ENCODE measurements at places on chromosomes 12 and 14. TPM values are rescaled to one million over a fixed set of nuclear protein-coding genes. Genes with fewer than 3 reads are reported as not detected.
A peak's percentile ranks its signal among the peaks of the same experiment; 100 is the strongest.

DNA sequence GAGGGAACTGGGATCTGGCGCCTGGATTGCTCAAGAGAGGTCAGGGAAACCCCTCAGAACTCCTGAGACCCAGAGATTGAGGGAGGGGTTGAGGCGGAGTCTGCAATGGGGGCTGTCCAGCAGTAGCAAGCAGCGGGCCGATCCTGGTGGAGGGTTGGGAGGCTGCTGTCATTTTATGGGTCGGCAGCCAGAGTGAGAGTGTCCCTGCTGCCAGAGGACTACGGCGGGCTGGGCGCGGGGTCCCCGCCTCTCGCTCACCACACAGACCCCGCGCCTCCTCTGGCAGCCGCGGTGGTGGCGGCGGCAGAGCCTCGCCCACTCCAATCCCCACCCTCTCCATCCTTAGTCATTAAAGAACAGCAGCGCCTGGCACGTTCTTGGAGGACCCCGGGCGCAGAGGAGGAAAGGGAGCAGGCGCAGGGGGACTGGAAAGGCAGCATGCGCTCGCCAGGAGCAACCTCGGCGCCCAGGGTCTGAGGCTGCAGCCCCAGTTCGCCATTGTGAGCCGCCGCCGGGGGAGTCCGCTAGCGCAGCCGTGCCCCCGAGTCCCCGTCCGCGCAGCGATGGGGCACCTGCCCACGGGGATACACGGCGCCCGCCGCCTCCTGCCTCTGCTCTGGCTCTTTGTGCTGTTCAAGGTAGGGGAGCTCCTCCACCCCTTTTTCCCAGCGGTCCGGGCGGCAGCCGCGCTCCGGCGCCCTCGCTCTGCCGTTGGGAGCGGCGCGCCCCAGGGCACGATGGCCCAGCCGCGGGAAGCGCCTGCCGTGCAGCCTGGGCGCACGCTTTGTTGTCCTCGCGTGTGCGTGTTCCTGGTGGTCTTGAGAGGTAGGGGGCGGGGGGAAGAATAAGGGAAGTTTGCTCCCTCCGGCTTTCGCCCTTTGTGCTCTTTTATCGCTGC is at the start of gene PTPRO:
Gene PTPRO (plus strand): TSS at position 345 of the 898 bp plus-strand sequence.
- no peaks in the 10 kb centered on the region for H3K36me3 ChIP-seq
- H3K4me3 ChIP-seq = peak within 1 kb of the TSS; percentile 32
- DNase-seq = no peak
- peaks cover 6% of the 10 kb centered on the region for H3K4me1 ChIP-seq
- H3K27ac ChIP-seq = no peak within 1 kb of the TSS

GRCh38 chr14:73909681-73910080 is 23.0 kb downstream of the ZNF410 start:
- no peak overlapping the region for H3K4me3 ChIP-seq
- DNase-seq = no peak
- H3K4me1 ChIP-seq = no peaks in the 10 kb centered on the region
- no peak overlapping the region for H3K27ac ChIP-seq
- H3K27me3 ChIP-seq = no peaks in the 10 kb centered on the region
- H3K36me3 ChIP-seq = peaks cover 71% of the 10 kb centered on the region

DNA sequence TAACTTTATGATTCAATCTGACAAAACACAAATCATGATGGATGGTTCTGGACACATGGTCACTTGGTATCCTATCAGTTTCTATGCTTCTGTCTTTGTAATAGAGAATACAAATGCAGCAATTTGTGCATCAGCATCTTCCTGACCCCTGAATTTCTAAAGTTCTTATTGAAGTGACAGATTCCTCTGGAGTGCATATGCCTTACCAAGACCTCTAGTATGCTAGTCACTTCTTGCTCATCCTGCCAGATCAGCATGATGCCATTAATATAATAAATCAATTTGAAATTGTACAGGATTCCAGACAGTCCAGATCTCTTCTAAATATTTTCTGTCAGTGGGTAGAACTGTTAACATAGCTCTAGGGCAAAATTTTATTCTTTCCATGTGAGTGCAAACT is 40.6 kb upstream of the GLIPR1 start:
- H3K27me3 ChIP-seq = no peaks in the 10 kb centered on the region
- no peak overlapping the region for H3K4me3 ChIP-seq
- no peaks in the 10 kb centered on the region for H3K36me3 ChIP-seq
- DNase-seq = no peak

Gene GLIPR1L2
- total RNA-seq = 3.8 TPM

DNA sequence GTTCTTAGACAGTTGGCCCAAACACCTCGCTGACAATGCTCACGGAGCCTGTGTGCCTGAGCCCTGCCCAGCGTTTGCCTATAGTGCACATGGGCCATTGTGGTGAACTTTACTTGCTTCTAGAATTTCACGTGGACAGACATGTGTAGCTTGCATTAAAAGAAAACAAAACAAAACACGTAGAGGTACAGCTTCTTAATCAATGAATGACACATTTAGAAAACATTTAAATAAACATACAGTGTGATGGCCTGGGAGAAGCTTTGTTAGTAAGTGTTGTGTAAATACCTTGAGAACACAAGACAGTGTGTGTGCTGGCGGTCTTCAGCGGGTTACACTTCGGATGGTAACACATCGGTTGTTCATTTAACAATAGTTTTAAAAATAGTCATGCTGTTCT is 38.1 kb downstream of the SMOC1 start:
- DNase-seq = no peak
- H3K36me3 ChIP-seq = no peaks in the 10 kb centered on the region
- H3K4me3 ChIP-seq = no peak overlapping the region
- no peaks in the 10 kb centered on the region for H3K4me1 ChIP-seq
- H3K27me3 ChIP-seq = no peaks in the 10 kb centered on the region

GRCh38 chr12:98185606-98186005 is 329.8 kb upstream of the TMPO start:
- no peak for DNase-seq
- H3K4me1 ChIP-seq = no peaks in the 10 kb centered on the region
- no peak overlapping the region for H3K4me3 ChIP-seq
- H3K27me3 ChIP-seq = no peaks in the 10 kb centered on the region

GRCh38 chr14:102471921-102472790 is 37.4 kb downstream of the ANKRD9 start:
- H3K4me3 ChIP-seq = no peak overlapping the region
- H3K4me1 ChIP-seq = peaks cover 8% of the 10 kb centered on the region
- DNase-seq = no peak
- no peak overlapping the region for H3K27ac ChIP-seq
- H3K27me3 ChIP-seq = no peaks in the 10 kb centered on the region

DNA sequence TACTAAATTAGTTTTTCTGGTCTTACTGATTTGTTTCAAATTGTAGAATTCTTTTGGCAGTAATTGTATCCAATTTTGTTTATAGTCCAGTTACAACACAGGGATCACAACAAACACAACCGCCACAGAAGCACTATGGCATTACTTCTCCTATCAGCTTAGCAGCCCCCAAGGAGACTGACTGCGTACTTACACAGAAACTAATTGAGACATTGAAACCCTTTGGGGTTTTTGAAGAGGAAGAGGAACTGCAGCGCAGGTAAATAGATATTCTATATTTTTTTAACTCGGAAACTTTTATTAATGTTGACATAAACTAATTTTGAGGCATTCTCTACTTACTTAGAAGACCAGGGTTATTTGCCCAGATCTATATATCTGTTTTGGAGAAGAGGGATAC is 17.8 kb downstream of the PAPOLA start:
- H3K4me1 ChIP-seq = no peaks in the 10 kb centered on the region
- H3K36me3 ChIP-seq = peaks cover 32% of the 10 kb centered on the region
- no peaks in the 10 kb centered on the region for H3K27me3 ChIP-seq
- no peak overlapping the region for H3K27ac ChIP-seq
- no peak for DNase-seq
- no peak overlapping the region for H3K4me3 ChIP-seq

GRCh38 chr12:34404377-34405285 is 382.3 kb downstream of the ALG10 start:
- no peak overlapping the region for H3K27ac ChIP-seq
- peak; percentile 34 for DNase-seq
- H3K4me1 ChIP-seq = no peaks in the 10 kb centered on the region
- no peak overlapping the region for H3K4me3 ChIP-seq

DNA sequence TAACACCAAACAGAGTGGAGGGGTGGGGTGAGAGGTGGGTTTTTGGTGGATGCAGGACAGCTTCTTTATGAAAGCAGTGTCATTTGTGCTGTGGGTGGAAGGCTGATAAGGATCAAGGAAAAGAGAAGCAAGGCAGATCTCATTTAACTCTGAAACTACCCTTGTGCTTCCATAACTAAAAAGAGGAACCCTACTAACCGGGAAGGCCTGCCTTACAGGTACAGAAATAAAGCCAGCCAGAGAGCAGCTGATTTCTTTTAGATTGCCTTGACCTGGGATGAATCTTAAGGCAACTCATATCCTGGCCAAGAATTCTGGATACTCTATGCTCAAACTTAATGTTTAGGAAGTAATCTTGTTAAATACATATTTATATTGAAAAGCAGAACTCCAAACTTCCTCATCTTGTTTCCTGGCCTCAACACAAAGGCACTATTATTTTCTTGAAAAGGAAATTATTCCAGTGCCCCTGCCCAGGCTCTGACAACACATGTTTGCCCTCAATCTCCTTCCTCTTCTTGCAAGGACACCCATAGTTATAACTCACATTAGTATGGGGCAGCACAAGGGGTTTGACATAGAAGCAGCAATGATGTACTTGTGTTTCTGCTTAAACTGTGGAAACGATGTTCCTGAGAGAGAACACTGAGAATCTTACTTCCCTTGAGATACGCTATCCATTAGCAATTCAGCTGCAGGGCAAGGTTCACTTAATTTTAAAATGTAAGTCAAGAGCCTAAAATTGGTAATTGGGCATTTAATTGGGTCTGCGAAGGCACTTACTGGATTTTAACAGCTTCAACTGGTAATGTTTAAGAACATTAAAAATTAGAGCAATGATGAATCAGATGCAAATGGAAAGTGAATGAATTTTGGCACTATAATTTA is 173.7 kb downstream of the STXBP6 start:
- no peak for DNase-seq
- H3K36me3 ChIP-seq = no peaks in the 10 kb centered on the region
- H3K4me1 ChIP-seq = no peaks in the 10 kb centered on the region
- peak overlapping the region; percentile 43 for H3K27ac ChIP-seq
- H3K27me3 ChIP-seq = no peaks in the 10 kb centered on the region

- no peaks in the 10 kb centered on the region for H3K36me3 ChIP-seq
These were observed 18.8 kb upstream of the KRT78 start for GRCh38 chr12:52867642-52868041.

GRCh38 chr12:29023436-29024076 is 125.5 kb upstream of the FAR2 start:
- no peaks in the 10 kb centered on the region for H3K4me1 ChIP-seq
- H3K36me3 ChIP-seq = no peaks in the 10 kb centered on the region
- DNase-seq = no peak
- no peak overlapping the region for H3K4me3 ChIP-seq

DNA sequence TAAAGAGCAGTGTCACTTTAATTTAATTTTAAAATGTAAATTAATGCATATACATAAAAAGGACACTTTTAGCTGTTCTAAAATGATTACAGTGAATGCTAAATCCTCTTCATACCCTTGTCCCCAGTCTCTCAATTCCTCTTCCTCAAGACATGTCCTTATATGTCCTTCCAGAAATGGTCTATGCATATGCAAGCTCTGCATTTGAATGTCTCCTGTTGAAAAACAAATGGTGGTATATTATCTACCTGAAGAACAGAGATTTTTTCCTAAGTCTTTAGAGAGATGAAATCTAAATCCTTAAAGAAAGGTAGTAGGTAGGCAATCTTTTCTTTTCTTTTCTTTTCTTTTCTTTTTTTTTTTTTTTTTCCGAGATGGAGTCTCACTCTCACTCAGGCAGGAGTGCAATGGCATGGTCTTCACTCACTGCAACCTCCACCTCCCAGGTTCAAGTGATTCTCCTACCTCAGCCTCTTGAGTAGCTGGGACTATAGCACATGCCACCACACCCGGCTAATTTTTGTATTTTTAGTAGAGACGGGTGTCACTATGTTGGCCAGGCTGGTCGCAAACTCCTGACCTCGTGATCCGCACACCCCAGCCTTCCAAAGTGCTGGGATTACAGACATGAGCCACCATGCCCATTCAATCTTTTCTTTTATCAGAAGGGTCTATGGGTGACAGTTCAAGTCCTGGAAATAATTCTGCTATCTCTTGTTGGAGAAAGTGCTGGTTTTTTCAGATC is 180.5 kb downstream of the PRKCH start:
- H3K27ac ChIP-seq = no peak overlapping the region
- DNase-seq = no peak
- H3K4me3 ChIP-seq = no peak overlapping the region
- no peaks in the 10 kb centered on the region for H3K27me3 ChIP-seq
- no peaks in the 10 kb centered on the region for H3K36me3 ChIP-seq
- no peaks in the 10 kb centered on the region for H3K4me1 ChIP-seq

Measured in right atrium auricular region (tissue), 2 donors.